ENCODE measurements at places on chromosomes 1 and 21.

- no peak for DNase-seq
Observed at GRCh38 chr1:18021242-18021641, 86.4 kb upstream of the IGSF21 start.

DNA sequence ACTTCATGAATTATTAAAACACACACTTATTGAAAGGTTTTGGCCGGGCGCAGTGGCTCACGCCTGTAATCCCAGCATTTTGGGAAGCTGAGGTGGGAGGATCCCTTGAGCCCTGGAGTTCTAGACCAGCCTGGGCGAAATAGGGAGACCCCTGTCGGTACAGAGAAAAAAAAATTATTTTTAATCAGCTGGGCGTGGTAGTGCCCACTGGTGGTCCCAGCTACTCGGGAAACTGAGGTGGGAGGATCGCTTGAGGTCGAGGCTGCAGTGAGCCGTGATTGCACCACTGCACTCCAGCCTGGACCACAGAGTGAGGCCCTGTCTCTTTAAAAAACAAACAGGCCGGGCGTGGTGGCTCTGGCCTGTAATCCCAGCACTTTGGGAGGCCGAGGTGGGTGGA lies 1.7 kb downstream of the GABPB2 start:
- no peak for DNase-seq

- no peak for DNase-seq
Observed at GRCh38 chr1:209769171-209769904, 13.5 kb downstream of the TRAF3IP3 start.

DNA sequence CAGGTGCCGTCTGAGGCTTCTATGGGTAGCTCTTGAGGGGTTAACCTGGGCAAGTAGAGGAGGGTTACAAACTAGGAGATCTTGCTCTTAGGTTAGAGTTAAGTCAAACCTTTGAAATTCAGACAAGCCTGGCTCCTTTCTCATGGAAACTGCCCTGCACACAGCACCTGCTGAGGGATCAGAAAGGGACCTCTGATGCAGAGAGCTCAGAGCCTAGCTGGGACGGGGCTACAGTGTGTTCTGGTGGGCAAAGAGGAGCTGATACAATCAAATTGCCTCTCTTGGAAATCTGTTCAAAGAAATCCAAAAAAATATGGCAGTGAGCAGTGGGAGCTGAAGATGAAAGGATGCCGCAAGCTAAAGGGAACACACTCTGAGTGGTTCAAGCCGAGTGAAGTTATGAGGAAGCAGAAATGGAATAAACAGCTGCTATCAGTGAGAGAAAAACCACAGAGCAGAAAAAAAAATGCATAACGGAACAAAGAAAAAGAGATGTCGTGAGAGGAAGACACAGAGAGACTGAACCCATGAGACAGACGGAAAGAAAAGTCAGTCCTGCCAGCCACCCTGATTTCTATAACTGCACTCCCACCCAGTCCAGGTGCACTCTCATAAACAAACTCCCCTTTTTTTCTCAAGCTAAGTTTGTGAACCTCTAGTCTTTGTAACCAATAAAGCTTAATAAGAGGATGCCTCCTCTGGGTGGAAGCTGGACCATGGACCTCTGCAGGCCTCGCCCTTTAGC lies 26.6 kb downstream of the PAFAH2 start:
- no peak for DNase-seq

DNA sequence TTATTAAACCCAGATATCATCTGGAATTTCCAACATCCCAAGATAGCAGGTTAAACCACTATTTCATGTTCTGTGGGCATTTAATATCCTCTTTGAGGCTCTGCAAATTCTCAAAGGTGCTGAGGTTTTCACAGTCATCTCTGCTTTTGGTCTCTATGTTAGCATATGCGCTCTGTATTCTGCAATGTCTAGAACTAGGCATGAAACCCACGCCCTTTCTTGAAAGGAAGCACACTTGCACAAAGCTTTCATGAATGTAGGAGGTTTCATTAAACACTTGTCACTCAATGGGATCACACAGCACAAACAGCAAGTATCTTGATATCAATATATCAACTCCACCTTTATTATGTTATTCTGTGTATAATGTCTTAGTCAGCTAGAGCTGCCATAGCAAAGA lies 172.0 kb upstream of the USP24 start:
- no peak for DNase-seq

DNA sequence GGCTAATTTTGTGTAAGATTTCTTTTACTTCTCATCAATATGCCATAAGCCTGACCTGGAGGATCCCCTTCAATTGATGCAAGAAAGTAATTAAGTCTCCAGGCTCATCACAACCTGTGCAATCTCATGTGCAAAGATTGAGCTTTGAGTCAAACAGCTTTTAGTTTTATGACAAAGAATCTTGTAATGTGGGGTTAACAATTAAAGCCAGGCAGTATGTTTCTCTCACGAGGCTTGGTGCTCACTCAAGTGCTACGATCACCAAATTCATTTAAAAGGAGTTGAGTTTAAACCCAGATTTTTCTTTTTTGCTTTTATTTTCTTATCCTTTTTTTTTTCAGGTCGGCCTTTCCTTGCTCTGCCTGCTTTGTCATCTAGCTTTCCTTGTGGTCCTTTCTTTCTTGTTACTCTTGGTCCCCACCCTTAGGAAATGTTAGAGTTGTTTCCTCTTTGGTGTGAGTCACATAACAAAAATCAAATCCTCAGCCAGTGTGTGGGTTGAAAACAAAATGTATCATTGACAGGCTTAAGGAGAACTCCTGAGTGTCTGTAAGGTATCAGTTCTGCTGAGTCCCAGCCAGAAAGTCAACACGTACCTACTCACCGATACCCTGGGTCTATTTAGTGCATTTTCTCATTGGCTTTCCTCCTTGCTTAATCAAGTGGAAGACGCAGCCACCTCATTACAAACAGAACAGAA lies 1037.2 kb downstream of the ADGRL2 start:
- no peak for DNase-seq

- DNase-seq = peak; percentile 44
Observed at GRCh38 chr1:206461602-206462455, 8.4 kb upstream of the IKBKE start.

DNA sequence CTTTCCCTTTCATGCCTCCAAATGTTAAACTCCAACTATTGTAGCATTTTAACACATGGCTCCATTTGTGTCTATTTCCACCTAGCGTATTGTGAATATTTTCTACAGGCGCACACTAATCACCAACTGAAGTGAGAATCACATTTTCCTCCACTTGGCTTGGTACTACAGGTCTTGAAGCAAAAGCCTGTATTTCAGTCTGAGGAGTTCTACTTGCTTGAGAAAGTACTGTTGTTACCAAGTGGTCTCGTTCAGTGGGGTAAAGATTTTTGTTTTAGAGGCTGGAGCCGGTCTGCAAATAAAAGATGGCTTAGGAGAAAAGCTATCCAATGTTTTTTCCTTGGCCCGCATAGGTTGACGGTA lies 550 bp upstream of the PTBP2 start:
- DNase-seq = no peak

DNA sequence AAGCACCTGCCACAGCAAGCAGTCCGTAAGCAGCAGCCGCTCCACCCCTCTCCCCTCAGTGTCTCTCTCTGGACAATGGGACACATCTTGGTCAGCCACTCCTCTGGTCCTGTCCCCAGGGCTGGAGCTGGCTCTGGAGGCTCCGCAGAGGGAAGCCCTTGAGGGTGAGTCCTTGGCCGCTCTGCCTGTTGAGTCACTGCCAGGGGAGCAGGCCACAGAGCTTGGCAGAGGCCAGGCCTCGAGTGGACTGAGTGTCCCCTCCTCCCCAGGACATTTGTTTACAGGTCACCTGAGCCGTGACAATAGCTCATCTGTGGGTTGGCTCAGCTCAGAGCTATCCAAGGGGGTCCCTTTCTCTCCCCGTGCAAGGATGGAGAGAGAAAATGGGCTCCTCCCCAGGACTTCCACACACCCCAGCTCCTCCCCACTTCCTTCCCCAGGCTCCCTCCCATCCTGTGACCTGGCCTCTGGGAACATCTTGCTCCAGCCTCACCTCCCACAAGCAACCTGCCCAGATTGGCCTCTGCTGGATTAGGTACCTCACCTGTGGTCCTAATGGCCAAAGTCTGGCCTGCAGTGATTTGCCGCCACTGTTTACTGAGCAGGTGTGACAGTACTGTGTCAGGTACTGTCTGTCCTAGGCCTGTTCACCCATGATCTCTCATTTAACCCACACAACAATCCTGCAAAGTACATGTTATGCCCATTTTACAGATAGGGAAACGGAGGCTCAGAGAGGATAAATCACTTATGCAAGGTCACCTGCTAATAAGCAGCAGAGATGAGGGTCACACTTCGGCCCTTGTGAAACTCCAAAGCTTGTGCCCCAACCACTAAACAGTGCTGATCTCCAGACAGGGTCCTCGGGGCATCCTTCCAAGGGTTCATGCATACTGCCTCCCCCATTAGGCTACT lies 4.8 kb downstream of the FAM131C start:
- no peak for DNase-seq

DNA sequence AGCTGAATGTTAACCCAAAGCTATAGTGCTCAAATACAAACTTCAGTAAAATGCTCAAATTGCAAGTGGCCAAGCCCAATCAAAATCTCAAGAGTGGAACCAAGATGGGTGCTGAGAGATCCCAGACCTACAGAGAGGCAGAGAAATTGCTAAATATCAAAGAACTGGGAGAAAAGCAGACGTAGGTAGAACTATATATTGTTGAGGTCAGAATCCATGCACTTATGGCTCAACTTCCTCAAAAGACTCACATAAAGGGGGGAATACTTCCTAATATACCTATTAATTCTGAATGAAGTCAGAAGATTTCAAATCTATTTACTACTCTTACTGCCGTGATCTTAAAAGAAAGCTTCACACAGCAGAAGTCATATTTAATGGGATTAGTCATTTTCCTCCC lies 65.2 kb downstream of the PUM1 start:
- no peak for DNase-seq

- DNase-seq = no peak
Observed at GRCh38 chr1:52294580-52294979, 71.4 kb downstream of the CC2D1B start.

- no peak for DNase-seq
Observed at GRCh38 chr1:189880135-189880534, 597.5 kb downstream of the BRINP3 start.

DNA sequence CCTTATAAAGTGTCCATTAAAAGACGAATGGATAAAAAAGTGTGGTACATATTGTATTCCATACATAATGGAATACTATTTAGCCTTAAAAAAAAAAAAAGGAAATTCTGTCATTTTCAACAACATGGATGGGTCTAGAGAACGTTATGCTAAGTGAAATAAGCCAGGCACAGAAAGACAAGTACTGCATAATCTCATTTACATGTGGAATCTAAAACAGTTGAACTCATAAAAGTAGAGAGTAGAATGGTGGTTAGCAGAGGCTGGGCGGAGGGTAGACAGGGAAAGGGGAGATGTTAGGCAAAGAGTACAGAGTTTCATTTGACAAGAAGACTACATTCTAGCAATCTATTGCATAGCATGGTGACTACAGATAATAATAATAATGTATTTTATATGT lies 2.6 kb downstream of the CTSS start:
- DNase-seq = no peak

- DNase-seq = no peak
Observed at GRCh38 chr1:196517193-196517592, 91.0 kb downstream of the KCNT2 start.

DNA sequence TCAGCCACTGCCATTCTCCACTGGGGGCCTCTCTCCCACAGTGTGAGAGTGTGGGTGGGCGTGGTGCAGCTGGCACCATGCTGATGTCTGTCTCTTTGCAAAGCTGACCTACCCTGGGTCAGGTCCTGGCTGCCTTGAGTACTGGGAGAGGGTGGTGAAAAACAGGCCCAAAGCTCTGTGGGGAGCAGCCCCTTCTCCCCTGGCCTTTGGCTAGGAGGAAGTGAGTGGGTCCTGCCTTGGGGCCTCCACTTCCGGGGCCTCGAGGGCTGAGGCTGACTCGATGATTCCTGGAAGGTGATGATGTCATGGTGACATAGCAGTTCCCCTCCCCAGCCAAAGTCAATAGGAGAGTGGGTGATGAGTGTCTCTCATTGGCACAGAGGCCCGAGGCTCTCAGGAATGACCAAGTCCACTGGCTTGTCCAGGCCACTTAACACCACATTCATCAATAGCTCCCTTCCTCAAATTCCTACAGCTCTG lies 53.0 kb downstream of the IER5 start:
- peak; percentile 36 for DNase-seq
